ENCODE measurements at places on chromosomes 6 and 20.

- no peak for DNase-seq
Observed at GRCh38 chr6:13559251-13559650, 15.2 kb upstream of the SIRT5 start.

DNA sequence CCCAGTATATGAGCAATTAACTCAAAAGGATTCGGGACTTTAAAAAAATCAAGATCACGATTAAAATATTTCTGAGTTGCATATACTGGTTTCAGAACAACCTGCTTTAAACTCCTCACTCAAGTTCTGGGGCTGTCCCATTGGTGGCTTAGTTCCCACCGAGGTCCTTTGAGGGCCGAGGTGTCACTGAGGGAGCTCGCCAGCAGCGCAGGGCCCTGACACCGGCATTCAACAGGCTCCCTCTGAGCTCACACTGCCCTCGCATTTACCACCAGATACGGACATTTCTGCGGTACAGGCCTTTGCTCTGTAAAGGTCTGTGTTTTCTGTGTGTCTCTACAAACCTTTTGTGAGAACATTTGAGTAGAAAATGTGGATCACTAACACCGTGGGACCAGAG lies 24.4 kb upstream of the BNIP5 start:
- DNase-seq, result no peak

DNA sequence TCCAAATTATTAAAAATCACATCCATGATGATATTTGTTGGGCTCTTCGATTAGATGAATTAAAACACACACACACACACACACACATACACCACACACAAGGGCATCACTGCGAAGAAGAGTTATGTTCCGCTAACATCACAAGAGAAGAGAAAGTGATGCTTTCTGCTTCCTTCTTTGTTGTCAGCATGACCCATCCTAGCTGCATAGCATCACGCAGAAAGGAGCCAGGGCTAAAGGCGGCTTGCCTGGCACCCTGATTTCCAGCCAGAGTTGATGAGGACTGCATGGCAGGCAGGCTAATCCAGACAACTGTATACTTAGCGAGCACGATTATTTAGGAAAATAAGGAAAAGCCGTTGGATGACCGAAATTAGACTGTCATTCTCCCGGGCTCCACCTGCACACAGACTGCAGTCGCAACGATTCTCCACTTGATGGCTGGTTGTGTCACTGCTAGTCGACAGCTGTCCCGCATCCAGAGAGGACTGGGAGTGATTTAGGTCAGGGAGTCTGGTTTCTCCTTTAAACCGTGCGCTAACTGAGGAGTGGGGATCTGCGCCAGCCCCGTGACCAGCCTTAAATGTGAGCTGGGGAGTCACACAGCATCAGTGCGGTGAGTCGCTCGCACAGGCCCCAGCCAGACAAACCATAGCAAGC lies 70.6 kb upstream of the SOX4 start:
- DNase-seq, result no peak

DNA sequence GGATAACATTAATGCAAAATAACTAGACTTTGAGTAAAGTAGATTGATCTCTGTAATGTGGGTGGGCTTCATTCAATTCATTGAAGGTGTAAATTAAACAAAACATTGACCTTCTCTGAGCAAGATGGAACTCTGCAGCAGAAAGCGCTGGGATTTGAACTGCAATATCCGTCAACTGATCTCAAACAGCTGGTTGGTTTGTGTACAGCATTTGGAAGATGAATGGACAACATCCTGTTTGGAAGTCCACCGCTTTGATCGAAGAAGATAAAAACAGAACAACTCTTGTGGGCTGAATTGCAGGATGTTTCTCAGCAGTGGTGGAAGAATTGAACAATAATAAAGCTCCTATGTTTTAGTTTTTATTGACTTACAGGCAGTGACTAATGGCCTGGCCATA lies 20.6 kb downstream of the HLA-C start:
- no peak for DNase-seq

DNA sequence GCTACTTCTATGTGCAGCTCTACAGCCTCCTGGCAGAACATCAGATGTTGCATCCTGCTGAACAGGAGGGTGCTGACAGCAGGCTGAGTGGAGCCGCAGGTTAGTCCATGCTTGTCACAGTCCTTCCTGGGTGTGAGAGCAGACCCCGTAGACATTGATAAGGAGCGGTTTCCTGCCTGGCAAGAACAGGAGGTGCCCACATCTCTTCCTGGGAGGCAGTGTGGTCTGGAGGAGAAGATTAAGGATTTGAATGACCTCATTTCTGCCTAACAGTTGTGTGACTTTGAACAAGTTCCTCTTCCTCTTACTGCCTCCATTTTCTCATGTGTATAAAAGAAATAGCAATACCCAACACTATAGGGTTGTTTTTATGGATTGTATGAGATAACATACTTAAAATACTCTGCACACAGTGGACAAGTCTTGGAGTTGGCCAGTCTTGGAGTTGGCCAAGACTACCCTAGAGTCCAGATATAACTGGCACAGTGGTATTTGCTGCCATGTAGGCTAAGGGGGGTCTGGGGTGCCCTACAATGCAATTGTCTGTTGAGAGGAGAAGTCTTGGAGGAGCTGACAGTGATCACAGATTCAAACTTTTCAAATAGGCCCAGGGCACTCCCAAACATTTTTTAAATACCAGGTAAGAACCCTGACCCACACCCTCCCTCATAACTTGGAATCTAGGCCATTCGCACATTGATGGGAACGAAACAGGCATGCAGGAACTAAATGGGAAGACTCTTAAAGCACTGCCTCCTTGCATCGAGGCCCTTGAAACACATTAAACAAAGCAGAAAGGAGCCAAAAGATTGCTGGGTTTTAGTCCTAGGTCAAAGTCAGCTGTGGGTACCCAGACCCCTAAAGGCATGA lies 32.6 kb upstream of the TBC1D7 start:
- DNase-seq, result no peak

DNA sequence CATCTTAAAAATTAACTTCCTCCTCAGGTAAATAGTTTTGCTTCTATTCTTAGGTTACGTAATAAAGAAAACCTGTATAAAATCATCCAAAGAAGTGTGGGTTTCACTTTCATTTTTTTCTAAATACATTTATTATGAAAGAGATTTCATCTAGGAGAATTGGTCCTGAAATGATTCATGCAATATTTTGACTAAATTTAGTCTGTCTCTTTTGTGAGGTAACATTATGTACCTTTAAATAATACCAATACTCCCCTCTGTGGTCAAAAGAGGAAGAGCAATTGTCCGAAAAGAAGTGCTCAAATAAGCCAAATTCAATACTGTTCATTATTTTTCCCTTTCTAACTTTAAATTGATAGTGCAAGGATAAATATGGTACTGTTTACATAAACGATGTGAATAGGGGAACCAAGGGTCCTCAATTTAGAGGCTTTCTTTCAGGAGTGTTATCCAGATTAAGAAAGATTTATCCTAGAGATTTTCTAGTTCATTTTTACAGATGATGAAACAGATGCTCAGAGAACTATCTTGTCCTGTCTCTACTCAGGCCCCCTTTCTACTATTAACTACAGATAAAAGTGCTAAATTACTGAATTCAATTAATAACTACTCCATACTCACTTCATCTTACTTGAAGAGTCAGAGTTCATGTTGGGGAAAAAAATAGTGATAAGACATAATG lies 26.2 kb downstream of the CYP39A1 start:
- no peak for DNase-seq

DNA sequence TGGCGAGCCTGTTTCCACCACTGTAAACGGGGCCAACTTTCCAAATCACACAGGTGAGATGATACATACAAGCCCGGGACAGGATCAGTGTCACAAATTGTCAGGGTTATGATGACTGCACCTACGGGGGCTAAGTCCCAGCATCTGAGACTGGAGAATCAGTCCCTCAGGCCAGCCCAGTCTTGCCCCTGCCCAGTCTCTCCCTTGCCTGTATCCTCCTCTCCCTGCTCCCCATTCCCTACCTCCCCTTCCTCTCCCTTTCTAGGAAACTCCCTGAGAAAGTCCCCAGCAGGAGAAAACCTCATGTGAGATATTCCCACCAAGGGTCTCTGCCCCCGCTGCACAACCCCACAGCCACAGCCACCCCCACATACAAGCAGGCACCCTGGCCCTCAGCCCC lies 1.5 kb downstream of the FOXS1 start:
- DNase-seq, result no peak

DNA sequence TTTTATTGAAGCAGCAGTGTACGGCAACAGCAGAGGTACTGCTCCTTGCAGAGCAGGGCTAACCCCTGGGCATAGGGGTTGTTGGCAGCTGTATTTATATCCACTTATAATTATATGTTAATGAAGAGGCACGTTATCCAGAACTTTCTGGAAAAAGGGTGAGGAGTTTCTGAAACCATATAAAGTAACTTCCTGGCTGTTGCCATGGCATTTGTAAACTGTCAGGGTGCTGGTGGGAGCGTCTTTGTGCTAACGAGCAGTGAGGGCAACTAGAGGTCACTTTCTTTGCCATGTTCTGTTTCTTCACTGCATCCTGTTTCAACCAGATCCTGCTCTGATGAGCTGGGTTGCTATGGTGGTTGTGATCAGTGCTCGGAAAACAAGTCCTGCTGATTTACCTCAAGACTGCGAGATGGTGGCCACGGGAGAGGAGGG lies 11.1 kb upstream of the ARFGEF2 start:
- no peak for DNase-seq

- no peak for DNase-seq
Observed at GRCh38 chr6:8029243-8029870, 34.8 kb downstream of the BLOC1S5 start.

DNA sequence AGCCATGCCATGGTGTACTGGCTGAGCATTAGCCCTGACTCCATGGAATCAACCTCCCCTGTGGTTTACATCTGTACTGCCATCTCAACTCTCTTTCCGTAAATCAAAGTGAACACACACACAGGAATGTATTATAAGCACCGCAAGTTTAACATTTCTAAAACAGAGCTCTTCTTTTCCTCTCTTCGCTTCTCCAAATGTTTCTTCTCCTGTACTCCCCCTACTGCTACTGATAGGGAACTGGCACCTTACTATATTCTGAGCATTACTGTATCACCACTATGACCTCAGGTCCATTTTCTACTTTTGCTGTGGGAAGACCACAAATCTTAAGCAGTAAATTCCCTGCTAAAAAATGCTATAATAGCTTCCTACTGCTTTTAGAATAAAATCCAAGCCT lies 101.2 kb downstream of the NUS1 start:
- DNase-seq, result no peak

DNA sequence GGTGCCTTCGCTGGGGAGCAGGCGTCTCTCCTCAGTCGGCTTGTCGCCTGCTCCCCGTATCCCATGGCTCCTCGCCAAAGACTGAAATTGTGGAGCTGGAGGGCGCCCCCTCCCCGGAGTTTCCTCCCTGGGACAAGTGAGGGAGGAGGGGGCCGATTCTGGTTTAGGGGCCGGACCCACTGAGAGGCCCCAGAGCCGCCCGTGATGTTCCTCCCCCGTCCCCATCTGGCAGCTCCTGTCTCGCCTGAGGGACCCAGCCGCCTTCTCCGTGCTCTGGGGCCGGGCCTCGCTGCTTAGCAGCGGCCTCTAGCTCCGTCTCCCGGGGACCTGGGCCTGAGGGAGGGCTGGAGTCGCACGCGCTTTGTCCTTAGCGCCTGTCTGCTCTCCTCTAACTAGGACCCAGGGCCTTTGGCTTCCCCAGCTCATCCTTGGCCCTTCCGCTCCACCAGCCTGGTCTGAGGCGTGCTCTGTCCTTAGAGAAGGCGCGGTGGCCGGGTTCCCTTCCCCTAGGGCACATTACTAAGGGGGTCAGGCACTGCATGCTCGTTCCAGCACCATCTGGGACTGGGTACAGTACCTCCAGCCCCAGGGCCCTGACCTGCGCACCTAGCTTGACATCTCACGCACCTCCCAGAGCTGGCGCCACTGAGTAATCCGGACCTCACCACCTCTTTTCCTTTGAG lies 29.7 kb downstream of the SLC12A5 start:
- DNase-seq, result no peak

GRCh38 chr6:86516087-86516486 lies 421.2 kb upstream of the HTR1E start:
- DNase-seq, result no peak

DNA sequence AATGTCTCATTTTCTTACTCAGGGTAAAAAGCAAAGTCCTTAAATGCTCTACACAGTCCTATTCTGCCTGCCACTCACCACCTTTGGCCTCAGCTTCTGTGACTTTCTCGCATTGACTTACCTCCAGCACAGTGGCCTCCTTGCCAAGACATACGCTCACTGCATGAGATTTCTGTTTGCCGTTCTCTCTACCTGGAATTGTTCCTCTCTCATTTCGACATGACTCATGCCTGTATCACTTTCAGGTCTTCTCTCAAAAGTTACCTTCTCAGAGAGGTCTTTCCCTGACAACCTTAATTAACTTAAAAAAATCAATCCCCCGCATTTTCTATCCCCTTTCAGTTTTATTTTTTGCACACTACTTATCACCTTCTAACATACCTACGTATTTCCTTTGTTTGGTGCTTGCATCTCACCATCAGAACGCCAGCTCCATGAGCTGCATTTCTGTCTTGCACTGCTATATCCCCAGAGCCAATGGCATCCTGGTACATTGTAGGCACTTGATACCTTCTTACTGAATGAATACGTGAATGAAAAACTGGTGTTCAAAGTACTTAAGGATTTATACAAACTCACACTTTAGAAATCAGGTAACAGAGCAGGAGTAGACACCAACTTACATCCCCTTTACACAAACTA lies 24.5 kb downstream of the TENT5A start:
- no peak for DNase-seq

DNA sequence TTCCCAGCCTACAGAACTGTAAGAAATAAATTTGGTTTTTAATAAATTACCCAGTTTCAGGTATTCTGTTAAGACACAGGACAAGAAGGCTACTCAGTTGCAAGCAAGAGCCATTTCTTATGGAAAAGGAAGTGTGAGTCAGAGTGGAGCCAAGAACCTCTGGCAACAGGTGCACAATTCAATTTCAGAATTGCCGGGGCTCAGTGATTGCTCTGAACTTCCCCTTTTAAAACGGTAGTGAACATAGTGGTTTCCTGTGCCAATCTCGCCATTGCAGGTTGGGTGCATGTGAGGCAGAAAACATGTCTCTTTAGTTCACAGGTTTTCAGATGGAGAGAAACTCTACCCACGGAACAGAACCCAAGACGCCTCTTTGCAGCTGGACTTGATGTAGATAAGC lies 16.4 kb downstream of the PIGT start:
- no peak for DNase-seq

DNA sequence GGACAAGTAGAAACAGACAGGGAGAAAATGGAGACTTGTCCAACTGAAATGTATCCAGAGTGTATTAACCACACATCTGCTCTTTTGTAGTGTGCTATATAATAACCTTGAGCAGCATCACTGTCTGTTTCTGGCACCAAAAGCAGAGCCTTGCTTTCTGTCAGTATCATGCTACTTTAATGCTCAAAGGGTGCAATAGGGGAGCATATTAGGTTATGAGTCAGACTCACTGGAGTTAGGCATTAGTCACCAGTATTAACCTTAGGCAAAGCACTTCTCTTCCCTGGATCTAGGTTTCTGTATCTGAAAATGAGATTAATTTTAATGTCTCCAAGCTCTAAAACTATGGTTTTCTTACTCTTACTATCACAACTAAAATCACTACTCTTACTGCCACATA lies 280.1 kb downstream of the TFAP2B start:
- no peak for DNase-seq

GRCh38 chr6:170205534-170206316 lies 85.2 kb downstream of the DLL1 start:
- no peak for DNase-seq
